ENCODE measurements at places on chromosomes 6 and 20.

- no peak for DNase-seq
These were observed 151.3 kb downstream of the RALGAPA2 start for GRCh38 chr20:20561172-20561571.

DNA sequence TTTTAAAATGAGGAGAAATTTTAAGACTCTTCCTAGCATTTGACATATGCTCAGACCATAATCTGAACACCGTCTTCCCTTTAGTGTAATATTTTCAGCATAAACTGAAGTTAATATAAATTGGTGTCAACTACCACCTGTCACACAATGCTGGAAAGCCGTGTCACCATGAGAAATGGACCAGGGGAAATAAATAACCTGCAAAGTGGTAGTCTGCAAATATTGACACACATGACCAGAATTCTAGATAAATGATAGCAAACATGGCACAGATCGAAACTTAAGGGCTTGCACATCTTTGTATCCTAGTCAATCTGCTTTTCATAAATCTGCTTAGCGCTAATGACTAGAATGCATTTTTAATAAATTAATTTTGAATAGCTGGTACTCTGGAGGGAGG lies 191.9 kb downstream of the CD83 start:
- no peak for DNase-seq

- no peak for DNase-seq
These were observed 155.7 kb upstream of the GJE1 start for GRCh38 chr6:141976994-141977393.

- DNase-seq: no peak
These were observed 1.3 kb downstream of the RGL2 start for GRCh38 chr6:33297406-33297955.

GRCh38 chr6:134233180-134233955 lies 84.5 kb downstream of the SGK1 start:
- no peak for DNase-seq

- DNase-seq: no peak
These were observed 182.7 kb upstream of the SALL4 start for GRCh38 chr20:51985013-51985415.

- DNase-seq: no peak
These were observed 2.2 kb upstream of the RAET1E start for GRCh38 chr6:149899926-149900619.

GRCh38 chr20:33947709-33948295 lies 45.9 kb upstream of the RALY start:
- DNase-seq: no peak

GRCh38 chr6:76026101-76026500 lies 46.4 kb downstream of the IMPG1 start:
- no peak for DNase-seq

GRCh38 chr6:163404825-163405265 lies 9.7 kb upstream of the QKI start:
- no peak for DNase-seq

- DNase-seq: no peak
These were observed 37.8 kb downstream of the MARCKS start for GRCh38 chr6:113894712-113895674.

DNA sequence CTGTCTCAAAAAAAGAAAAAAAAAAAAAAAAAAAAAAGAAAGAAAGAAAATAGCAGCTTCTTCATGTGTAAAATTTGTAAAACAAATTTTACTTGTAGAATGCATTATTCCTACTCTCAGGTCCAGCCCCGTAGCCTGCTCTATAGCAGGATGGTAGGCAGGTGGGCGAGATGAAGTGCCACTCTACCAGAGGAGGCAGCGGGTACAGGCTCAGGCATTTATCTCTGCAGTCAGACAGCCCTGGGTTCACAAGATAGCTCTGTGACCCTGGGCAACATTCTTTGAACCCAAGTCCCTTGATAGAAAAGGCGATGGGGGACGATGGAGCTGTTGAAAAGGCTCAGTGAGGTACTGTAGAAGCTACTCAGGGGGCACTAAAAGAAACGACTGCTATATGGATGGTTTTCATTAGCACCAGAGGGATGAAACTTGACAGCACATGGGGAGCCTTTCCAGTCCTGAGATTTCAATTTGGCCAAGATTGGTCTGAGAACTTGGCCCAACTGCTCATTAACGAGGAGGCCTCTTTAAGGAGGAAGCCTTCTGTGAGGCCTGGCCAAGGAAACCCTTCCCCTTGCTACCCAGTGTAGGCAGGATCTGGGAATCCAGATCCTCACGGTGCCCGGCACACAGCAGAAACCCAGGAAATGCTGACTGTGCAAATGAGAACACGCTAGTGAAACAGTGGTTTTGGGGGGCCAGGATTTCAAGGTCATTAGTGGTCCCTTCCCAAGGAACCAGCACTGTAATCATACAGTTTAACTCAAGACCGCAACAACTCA lies 63.1 kb downstream of the MYH7B start:
- DNase-seq: no peak
